ENCODE measurements at places on chromosomes 2 and 18. TPM values are rescaled to one million over a fixed set of nuclear protein-coding genes. Genes with fewer than 3 reads are reported as not detected.
A peak's percentile ranks its signal among the peaks of the same experiment; 100 is the strongest.

DNA sequence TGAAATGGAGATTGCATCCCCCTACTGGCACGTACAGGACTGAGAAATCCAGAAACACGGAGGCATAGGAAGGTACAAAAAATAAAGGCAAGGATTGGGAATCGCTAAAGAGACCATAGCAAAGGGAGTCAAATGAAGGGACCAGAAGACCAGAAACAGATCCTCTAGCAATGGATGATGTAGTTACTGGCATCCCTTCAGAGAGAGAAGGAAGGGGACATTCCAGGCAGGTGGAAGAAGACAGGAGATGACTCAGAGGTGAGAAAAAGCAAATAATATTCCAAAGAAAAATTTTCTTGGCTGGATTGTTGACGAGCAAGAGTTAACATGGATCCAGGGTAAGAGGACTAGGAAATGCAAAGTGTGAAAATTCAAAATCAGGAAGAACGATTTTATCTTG lies 78.4 kb upstream of the FZD7 start:
- DNase-seq: no peak

DNA sequence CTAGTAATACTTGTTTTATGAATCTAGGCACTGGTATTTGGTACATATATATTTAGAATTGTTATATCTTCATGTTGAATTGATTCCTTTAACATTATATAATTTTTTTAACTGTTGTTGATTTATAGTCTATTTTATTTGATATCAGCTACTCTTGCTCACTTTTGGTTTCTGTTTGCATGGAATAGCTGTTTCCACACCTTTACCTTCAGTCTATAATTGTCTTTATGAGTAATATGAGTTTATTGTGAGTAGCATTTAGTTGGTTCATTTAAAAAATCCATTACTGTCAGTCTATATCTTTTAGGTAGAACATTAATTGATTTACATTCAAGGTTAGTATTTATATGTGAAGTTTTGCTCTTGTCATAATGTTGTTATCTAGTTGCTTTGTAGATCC lies 58.6 kb downstream of the SMCHD1 start:
- no peak for DNase-seq

- peak; percentile 2 for DNase-seq
Observed at GRCh38 chr18:72940986-72941385, 73.2 kb upstream of the NETO1 start.

The ANKRD62 gene
- not detected for polyA plus RNA-seq

- DNase-seq: no peak
Observed at GRCh38 chr18:33837191-33837590, 259.2 kb downstream of the ASXL3 start.
